ENCODE measurements at places on chromosomes 3 and 15.

DNA sequence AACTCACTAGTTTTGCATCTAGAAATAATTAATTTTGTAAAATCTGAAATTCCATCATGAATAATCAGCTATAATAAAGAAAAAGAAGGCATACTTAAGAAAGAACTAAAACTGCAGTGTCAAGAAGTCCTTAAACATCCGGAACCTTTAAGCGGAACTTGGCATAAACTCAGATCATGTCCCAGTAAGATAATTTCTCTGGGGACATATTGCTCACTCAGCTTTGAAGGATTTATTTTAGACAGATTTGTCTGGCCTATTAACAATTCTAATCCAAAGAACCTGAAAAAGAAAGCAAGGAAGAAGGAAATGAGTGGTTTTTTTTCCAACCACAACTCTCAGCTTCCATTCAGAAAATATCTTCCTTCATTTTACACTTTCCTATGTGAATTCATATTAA is 850.3 kb downstream of the ROBO1 start:
- no peak for DNase-seq
- H3K27ac ChIP-seq = no peak overlapping the region
- H3K4me1 ChIP-seq = no peaks in the 10 kb centered on the region
- no peak overlapping the region for H3K4me3 ChIP-seq
- H3K36me3 ChIP-seq = no peaks in the 10 kb centered on the region

DNA sequence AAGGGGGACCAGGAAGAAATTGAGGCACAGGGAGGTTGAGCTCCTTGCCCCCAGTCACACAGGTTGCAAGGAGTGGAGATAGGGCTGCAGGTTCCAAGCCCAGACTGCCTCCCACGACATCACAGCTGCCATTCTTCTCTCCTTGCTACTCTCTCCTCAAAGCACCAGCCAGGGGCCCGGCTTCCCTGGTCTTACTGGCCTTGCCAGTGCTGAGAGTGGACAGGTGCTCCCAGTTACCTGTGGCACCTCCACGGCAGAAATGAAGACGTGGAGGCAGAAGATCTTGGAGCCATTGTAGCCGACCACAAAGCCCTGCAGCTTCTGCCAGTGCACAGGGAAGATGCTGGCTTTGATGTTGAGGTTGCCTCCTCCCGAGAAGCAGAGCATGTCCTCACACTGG is 17.9 kb upstream of the ACAD9 start:
- no peaks in the 10 kb centered on the region for H3K36me3 ChIP-seq
- H3K27ac ChIP-seq = no peak overlapping the region
- H3K4me3 ChIP-seq = no peak overlapping the region
- H3K27me3 ChIP-seq = no peaks in the 10 kb centered on the region
- DNase-seq = no peak

- H3K4me3 ChIP-seq = no peak overlapping the region
- no peaks in the 10 kb centered on the region for H3K4me1 ChIP-seq
Measured at GRCh38 chr3:41441568-41441967, 242.3 kb downstream of the CTNNB1 start.

- H3K27me3 ChIP-seq = no peaks in the 10 kb centered on the region
- H3K36me3 ChIP-seq = no peaks in the 10 kb centered on the region
- no peak overlapping the region for H3K4me3 ChIP-seq
- H3K4me1 ChIP-seq = no peaks in the 10 kb centered on the region
Measured at GRCh38 chr3:115975353-115975752, 352.0 kb downstream of the GAP43 start.

- DNase-seq = no peak
- no peaks in the 10 kb centered on the region for H3K27me3 ChIP-seq
- H3K36me3 ChIP-seq = no peaks in the 10 kb centered on the region
- no peak overlapping the region for H3K4me3 ChIP-seq
- H3K27ac ChIP-seq = no peak overlapping the region
Measured at GRCh38 chr3:177832880-177833279, 635.6 kb upstream of the TBL1XR1 start.

- no peak for DNase-seq
- H3K27ac ChIP-seq = no peak overlapping the region
- H3K27me3 ChIP-seq = no peaks in the 10 kb centered on the region
- no peaks in the 10 kb centered on the region for H3K36me3 ChIP-seq
- no peaks in the 10 kb centered on the region for H3K4me1 ChIP-seq
- no peak overlapping the region for H3K4me3 ChIP-seq
Measured at GRCh38 chr3:31952205-31952604, 28.9 kb downstream of the OSBPL10 start.

GRCh38 chr3:170012683-170013400 is 25.0 kb upstream of the GPR160 start:
- no peaks in the 10 kb centered on the region for H3K36me3 ChIP-seq
- DNase-seq = no peak
- H3K27me3 ChIP-seq = no peaks in the 10 kb centered on the region
- H3K4me1 ChIP-seq = no peaks in the 10 kb centered on the region
- H3K4me3 ChIP-seq = no peak overlapping the region

DNA sequence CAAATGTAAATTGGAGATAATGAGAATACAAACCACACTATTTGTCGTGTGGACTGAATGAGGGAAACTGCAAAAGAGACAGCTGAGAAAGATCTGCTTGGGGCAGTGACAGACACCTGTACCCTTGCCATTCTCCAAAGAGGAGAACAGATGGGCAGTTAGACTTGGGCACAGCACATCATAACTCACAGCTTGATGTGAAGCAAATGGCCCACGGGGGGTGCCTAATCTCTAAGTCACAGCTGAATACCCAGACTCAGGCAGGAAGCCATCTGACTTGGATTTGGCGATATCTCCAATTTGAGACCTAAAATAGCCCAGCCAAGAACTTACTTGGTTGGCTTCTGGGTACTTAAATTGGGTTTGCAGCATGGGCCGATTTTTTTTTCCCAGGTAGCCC is 10.0 kb upstream of the SLC6A11 start:
- H3K4me1 ChIP-seq = no peaks in the 10 kb centered on the region
- no peaks in the 10 kb centered on the region for H3K36me3 ChIP-seq
- H3K27me3 ChIP-seq = no peaks in the 10 kb centered on the region
- no peak overlapping the region for H3K4me3 ChIP-seq
- no peak for DNase-seq
- no peak overlapping the region for H3K27ac ChIP-seq

DNA sequence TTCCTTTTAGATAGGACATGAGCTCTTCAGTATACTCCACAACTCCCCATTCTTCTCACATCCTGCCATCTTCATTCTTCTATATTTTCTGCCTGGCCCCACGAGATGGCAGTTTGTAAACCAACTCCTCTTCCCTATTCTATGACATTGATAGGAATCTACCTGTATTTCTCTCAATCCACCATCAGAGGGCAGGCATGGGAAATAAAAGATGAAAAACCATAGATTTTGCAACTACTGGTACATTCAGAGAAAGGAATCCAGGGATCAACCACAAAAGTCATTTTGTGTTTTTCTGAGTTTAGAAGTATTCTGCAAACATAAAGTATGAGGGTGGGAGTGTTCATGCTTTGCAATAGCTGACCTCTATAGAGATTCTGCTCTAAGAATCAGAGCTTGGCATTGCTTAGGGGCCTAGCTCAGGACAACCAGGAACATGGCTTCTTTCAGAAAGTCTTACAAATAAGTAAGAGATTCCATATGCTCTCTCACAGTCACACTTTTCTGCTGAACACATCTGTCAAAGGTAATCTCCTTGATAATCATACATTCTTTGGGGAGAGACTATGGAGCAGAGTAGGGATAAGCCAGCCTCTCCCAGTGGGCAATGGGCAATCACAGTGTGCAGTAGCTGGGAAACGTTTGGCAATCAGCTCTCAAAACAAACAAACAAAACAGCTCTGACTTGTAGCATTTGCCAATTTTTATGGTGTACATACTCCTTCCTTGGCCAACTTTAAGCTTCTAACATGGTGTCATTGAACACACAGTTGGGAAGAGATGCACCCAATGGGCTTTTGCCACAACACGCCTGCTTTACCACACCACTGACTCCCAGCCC is 43.1 kb upstream of the SLC25A36 start:
- H3K36me3 ChIP-seq = no peaks in the 10 kb centered on the region
- H3K27ac ChIP-seq = no peak overlapping the region
- peak; percentile 33 for DNase-seq
- H3K4me3 ChIP-seq = no peak overlapping the region
- H3K4me1 ChIP-seq = no peaks in the 10 kb centered on the region

DNA sequence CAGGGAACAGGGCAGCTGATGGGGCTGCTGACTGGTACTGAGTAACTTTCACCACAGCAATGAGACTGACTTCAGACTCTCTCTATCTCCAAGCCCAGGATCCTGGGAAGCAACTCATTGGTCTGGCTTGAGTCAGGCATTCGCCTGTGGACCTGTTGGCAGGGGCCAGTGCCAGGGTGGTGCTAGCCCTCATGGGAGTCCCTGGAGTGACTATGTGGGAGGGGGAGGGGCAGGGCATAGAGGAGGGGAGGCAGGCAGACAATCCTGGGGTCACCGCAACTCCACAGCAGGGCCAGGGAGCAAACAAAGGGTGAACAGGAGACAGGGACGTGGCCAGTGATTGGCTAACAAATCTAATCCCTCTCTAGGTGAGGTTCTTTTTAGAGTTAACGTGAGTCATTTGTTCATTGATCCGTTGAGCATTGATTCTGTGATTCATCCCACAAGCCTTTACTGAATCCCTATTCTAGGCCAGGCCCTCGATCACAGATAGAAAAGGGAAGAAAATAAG is 71.8 kb downstream of the CEMIP start:
- H3K27ac ChIP-seq = no peak overlapping the region
- H3K4me3 ChIP-seq = no peak overlapping the region
- DNase-seq = no peak
- H3K4me1 ChIP-seq = peaks cover under 1% of the 10 kb centered on the region
- H3K36me3 ChIP-seq = no peaks in the 10 kb centered on the region

GRCh38 chr3:112437146-112438022 is 61.9 kb downstream of the BTLA start:
- H3K27me3 ChIP-seq = no peaks in the 10 kb centered on the region
- DNase-seq = no peak
- H3K27ac ChIP-seq = no peak overlapping the region

DNA sequence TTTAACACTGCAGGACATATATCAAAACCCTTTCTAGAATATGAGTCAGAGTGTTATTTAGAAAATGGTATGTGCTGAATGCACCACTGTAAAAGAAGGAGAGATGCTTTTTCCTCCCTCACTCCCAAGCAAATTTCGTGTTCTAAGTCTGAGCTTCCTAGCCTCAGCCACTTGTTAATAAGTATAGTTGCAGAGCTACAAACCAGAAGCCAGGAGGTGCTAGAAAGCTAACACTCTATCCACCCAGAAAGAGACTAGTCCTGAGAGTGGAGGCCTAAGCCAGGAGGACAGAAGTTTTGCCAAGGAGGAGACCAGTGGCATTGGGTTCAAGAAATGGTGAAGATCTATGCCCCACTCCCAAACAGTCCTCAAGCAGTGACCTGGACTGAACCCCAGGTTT is 40.5 kb upstream of the GYG1 start:
- no peaks in the 10 kb centered on the region for H3K27me3 ChIP-seq
- no peak overlapping the region for H3K4me3 ChIP-seq
- no peak for DNase-seq
- H3K27ac ChIP-seq = no peak overlapping the region

- peak; percentile 59 for DNase-seq
- no peaks in the 10 kb centered on the region for H3K36me3 ChIP-seq
- H3K4me1 ChIP-seq = peaks cover 11% of the 10 kb centered on the region
- peak within 1 kb of the TSS; percentile 68 for H3K4me3 ChIP-seq
- no peaks in the 10 kb centered on the region for H3K27me3 ChIP-seq
- H3K27ac ChIP-seq = peak within 1 kb of the TSS; percentile 50
Measured at GRCh38 chr3:9951962-9952805, at the start of gene PRRT3. PRRT3 (minus strand) TSS chr3:9952408; CDS start chr3:9950115, 2,293 bp downstream.

DNA sequence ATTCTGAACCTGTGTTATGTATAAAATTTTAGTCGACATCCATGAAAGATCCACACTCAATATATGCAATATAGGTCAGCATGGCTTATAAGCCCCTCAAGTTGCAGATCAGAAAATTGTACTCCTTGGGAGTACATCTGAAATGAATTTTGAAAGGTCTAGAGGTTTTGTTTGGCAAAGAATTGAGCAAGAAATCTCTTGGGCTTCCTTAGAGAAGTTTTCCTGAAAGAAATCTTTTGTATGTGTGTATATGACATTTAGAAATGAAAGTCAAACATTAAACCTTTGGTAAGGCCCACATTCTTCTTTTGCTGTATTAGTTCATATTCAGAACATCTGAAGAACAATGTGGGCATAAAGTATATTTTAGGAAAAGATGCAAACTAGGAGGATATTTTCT is 1006.6 kb downstream of the NAALADL2 start:
- no peaks in the 10 kb centered on the region for H3K27me3 ChIP-seq
- H3K4me3 ChIP-seq = no peak overlapping the region
- H3K4me1 ChIP-seq = no peaks in the 10 kb centered on the region
- no peak overlapping the region for H3K27ac ChIP-seq

GRCh38 chr3:61192222-61192621 is 59.0 kb downstream of the FHIT start:
- DNase-seq = no peak
- H3K4me3 ChIP-seq = no peak overlapping the region
- H3K27me3 ChIP-seq = no peaks in the 10 kb centered on the region
- no peaks in the 10 kb centered on the region for H3K4me1 ChIP-seq

DNA sequence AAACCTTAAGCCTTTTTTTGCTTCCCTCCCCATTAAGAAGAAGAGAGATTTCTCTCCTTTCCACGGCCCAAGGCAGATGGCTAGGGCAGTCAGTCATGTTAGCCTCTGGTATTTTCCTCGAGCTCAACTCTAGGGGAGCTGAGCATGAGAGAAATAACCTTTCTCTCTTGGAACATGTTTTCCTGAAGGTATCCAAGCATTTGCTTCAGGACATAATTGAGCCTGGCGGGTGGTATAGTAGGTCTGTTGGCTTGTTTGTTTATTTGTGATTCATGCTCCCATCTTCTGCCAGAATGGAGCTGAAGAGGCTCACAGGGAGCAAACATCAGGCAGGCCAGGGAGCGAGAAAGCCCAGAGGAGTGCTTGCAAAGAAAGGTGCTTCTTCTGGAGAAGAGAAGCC is 102.5 kb downstream of the MESD start:
- H3K27ac ChIP-seq = no peak overlapping the region
- H3K4me3 ChIP-seq = no peak overlapping the region

DNA sequence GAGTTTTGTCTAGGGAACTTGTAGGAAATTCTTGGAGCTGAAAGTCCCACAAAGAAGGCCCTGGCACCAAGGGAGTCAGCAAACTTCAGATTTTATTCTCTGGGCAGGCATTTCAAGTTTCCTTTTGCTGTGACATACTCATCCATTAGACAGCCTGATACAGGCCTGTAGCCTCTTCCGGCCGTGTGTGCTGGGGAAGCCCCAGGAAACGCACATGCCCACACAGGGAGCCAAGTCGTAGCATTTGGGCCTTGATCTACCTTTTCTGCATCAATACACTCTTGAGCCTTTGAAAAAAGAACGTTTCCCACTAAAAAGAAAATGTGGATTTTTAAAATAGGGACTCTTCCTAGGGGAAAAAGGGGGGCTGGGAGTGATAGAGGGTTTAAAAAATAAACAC is 15.0 kb downstream of the TIGIT start:
- no peak overlapping the region for H3K4me3 ChIP-seq
- no peaks in the 10 kb centered on the region for H3K36me3 ChIP-seq
- no peaks in the 10 kb centered on the region for H3K27me3 ChIP-seq
- peak overlapping the region; percentile 88 for H3K27ac ChIP-seq
- H3K4me1 ChIP-seq = peaks cover 72% of the 10 kb centered on the region
